ENCODE measurements at places on chromosomes 12 and 14.

DNA sequence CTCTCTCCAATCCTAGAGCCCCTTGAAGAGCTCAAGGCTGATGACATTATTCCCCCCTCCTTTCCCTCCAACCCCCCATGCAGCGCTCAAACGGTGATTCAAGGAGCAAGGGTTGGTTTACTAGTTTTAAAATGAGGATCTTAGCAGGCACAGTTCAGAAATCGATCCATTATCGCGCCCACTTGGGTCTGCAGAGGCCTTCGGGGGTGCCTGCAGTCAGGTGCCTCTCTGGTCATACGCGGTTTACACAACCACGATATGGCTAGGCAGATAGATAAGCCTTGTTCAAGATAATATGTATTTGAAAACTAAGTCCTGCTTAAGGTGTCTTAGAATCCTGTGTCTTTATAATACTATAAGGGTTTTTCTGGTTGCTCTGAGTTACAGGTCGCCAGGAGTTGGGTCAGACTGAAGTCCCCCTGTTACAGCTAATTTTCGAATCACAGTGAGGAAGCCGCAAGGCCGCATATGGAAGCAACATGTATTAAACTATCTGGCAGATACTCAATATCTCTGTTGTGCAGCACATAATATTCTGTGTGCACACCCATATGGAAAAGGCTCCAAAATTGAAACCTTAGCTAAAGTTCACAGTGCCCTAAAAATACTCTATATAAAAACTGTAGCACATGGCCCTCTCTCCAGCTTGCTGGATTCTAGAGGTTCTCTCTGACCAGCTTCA, 10.0 kb downstream of the BHLHE41 start:
- DNase-seq = peak; percentile 9

GRCh38 chr12:115817389-115817788, 460.1 kb downstream of the MED13L start:
- DNase-seq = no peak

- peak; percentile 66 for DNase-seq
Observed at GRCh38 chr14:39431416-39432178, 636 bp downstream of the FBXO33 start.

GRCh38 chr12:42426746-42427145, 100.8 kb downstream of the PPHLN1 start:
- DNase-seq = no peak

DNA sequence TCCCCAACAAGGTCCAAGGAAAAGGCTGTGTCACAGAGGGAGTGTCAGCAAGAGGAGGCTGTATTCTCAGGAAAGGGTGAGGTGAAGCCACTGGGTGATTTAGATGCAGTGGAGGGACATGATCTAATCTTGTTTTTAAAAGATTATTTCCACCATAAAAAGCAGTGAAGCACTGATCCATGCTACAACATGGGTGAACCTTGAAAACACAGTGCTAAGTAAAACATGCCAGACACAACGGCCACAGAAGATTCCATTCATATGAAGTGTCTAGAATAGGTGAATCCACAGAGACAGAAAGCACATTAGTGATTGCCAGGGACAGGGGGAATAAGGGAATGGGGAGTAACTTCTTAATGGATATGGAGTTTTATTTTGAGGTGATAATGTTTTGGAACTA, 12.8 kb downstream of the RITA1 start:
- no peak for DNase-seq

- DNase-seq = no peak
Observed at GRCh38 chr12:1853716-1854115, 33.4 kb downstream of the LRTM2 start.

DNA sequence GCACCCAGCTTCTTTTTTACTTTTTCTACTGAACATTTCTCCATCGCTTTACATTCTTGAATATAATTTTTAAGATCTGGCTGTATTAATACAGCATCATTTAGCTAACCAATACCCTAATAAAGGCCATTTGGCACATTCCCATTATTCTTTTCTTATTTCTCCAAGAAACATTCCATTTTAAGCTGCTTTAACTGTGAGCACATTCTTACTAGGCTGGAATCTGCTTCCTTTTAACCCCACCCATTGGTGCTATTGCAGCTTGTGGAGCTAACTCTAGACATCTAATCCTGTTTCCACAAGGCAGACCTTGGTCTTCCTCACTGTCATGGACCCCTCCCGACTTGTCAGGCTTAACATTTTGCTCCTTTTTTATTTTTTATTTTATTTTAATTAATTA, 15.2 kb downstream of the CALM1 start:
- DNase-seq = no peak

GRCh38 chr14:91336093-91336450, 81.5 kb downstream of the CCDC88C start:
- DNase-seq = no peak
